ENCODE measurements at places on chromosomes 1 and 21. TPM values are rescaled to one million over a fixed set of nuclear protein-coding genes. Genes with fewer than 3 reads are reported as not detected.
A peak's percentile ranks its signal among the peaks of the same experiment; 100 is the strongest.

DNA sequence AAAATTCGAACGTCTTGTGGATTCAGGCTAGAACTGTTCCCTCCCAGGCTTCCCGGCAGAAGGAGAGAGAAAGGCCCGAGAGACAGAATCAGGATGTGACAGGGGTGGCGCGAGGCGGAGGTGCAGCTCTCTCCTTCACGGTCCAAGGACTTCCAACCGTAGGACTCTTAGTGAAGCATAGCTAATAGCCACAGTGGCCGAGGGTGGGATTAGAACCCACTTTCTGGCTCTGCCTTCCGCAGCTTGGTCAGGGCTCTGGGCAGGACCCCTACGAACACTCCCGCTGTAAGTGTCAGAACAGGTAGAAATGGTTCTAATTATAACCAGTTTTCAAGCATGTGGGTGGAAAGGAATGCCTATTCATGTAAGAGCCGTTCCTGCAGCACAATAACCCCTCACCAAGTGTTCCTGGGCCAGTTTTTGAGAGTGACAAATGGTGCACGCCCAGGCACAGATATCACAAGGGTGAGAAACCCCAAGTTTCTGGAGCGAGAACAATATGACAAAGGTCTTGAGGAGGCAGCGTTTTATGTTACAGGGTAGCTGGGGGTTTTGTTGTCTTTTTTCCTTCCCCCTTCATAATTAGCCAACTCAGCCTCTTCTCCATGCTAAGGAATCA is 86.4 kb downstream of the SYF2 start:
- no peak for DNase-seq

Gene TNNT2
- total RNA-seq = 0.31 TPM

- no peak for DNase-seq
Observed at GRCh38 chr1:107896401-107896800, 68.6 kb downstream of the VAV3 start.

DNA sequence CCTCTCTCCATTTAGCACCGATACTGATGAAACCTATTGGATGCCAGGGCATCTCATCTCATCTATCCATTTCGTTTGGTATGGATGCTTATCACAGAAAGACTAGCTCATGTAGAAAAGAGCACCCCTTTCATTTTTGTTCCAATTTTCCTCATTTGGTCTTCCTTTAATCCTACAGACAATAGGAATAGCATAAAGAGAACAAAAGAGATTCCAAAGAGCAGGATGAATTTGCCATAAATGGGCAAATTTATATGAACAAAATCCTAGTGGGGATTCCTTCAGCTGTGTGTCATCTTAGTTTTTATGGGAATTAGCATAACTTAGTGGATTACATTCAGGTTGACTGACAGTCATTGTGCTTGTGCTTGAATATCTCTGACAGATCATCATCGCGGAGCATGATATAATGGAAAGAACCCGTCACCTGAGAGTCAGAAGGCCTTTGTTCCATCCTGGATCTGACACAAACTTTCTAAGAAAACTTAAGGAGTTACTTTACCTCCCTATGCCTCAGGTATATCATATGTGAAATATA is 777.5 kb upstream of the ADGRL2 start:
- no peak for DNase-seq

DNA sequence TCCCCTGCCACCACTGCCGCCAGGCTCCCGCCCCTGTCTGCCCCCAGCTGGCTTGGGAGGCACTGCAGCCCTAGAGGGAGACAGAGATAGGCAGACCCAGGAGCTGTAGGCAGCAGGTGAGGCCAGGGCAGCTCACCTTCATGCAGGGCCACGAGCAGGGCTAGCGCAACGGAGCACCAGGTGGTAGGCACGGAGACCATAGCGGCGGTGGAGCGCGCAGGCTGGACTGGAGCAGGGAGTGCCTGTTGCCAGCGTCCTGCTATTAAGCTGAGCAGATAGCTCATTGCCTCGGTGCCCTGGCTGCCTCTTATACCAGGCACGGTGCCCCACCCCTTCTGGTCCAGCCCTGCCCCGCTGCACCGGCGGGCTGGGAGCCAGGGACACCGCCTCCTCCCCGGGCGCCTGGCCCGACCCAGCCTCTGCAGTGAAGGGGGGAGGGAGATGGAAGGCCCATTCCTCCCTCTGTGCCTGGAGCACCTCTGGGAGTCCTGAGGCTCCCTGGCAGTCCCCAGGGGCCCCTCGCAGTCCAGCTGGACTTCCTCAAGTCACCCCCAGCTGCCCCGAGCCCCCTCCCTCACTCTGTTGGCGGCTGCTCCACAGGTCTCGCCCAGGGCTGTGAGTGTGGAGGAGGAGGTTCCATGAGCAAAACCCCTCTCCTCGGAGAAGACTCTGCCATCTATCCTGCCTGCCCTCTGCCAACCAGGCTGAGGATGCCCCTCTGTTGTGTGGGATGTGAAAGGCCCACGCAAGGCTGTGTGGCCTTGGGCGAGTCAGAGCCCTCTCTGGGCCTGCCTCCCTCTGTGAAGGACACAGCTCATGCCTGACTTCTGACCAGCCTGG is at the start of gene EDN2:
TSS of gene EDN2 (minus strand) at position 282 of the 840 bp plus-strand sequence. CDS start at position 200, 82 bp downstream.
- peak; percentile 88 for DNase-seq

Gene EDARADD
- not detected for total RNA-seq

Gene HSD11B1
- total RNA-seq = 0.61 TPM

Gene CFAP107
- total RNA-seq = not detected

DNA sequence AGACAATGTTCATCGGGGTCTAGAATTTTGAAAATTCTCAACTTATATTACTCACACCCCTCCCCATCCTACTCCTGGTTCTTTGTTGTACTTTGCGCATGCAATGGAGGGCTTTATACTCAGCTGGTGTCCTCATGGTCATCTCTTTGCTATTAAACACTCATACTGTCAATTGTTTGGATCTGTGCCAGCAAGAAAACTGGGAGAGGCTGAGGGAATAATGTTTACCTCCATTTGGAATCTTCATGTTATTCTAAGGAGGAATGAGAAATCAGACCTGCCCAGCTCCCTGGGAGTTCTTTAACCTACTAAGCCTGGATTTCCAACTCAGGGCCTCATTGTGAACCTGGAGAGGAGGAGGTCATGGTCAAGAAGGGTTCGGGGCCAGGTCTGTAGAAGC is 143.9 kb upstream of the DNAH14 start:
- peak; percentile 14 for DNase-seq

DNA sequence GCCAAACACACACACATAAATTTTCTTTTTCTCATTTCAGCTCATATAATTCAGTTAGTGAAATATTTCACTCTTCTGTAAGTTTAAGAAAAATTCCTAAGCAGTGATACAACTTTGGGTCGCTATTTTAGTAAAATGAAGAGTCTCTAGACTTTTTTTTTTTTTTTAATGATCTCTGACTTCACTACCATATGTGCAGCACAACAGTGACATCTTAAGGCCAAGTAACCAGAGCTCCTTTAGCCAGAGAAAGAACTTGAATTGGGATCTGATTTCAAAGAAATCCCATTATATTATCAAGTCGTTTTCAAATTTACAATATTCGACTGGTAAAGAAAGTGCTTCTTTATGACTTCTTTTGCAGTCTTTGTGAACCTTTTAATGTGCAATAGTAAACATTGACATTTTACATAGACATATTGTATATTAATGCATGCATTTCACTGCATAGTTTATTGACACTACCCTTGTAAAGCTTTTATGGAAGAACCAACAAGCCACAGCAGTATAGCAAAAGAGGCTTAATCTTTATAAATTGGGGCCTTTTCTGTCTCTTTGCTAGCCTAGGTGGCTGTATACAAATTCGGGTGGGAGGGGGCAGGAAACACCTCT is 62.2 kb downstream of the LRRC40 start:
- DNase-seq = no peak

- DNase-seq = no peak
Observed at GRCh38 chr1:241816008-241816407, 32.0 kb upstream of the EXO1 start.

- no peak for DNase-seq
Observed at GRCh38 chr1:8545078-8545477, 227.2 kb downstream of the SLC45A1 start.

DNA sequence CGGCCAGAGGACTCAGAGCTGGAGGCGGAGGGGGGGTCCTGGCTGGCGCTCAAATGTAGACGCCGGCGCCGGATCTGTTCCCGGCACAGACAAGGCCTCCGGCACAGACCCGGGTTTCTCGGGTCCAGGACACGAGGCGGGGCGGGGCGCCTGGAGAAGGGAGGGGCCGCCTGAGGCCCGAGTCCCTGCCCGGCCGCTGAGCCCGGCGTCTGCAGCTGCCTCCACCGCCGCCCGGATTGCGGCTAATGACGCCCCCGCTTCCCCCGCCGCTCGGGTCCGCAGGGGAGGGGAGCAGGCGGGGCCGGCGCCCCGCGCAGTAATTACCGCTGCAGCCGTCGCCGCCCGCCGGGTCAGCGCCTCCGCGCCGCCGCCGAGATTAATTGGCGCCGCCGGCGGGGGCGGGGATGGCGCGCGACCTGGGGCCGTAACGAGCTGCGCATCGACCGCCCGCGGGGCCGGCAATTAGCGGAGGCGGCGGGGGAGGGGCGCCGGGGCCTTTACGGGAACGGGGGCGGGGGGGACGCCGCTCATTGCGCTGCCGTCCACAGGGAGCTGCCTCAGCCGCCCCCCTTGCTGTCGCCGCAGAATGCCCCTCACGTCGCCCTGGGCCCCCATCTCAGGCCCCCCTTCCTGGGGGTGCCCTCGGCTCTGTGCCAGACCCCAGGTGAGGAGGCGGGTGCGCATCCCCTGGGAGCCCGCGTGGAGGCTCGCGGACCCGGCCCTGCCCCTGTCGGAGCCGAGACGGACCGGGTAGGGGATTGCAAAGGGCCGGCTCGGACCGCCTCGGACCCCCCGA is 17.3 kb downstream of the NOC2L start:
- peak; percentile 60 for DNase-seq

DNA sequence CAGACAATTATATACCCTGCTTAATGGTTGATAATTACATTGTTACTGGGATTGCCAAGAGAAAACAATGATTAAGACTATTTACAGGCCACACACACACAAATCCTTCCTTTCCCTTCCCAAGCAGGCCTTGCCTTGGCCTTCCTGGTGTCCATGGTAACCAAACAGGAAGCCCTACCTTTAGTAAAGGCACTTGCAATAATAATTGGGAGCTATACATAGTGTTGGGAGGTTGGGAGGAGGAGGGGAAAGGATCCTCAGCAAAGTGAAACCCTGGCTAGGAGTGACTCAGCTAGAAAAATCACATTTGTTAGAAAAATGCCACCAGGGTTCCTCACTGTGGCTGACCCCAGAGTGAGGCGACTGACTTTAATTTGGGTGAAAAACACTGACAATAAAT is 122.3 kb upstream of the ADAR start:
- no peak for DNase-seq

Gene DAB1
- total RNA-seq = 0.64 TPM

Gene REG4
- total RNA-seq = 35.7 TPM

DNA sequence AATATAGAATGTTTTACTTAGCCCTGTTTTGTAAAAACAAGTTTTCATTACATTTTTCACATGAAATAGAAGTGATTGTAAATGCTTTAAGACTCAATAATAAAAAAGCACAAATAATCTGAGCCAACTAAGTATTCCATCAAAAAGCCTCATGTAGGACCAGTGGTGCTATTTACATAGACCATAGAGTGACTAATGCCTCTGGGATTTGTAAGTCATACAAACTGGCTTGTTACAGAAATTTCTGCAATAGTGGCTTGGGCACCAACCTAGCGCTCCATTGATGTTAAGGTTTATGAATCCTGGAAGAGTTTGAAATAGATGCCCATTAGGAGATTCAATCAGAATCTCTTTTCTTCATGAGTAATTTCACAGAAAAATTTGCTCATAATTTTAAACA is 31.9 kb downstream of the ZMYM1 start:
- no peak for DNase-seq

DNA sequence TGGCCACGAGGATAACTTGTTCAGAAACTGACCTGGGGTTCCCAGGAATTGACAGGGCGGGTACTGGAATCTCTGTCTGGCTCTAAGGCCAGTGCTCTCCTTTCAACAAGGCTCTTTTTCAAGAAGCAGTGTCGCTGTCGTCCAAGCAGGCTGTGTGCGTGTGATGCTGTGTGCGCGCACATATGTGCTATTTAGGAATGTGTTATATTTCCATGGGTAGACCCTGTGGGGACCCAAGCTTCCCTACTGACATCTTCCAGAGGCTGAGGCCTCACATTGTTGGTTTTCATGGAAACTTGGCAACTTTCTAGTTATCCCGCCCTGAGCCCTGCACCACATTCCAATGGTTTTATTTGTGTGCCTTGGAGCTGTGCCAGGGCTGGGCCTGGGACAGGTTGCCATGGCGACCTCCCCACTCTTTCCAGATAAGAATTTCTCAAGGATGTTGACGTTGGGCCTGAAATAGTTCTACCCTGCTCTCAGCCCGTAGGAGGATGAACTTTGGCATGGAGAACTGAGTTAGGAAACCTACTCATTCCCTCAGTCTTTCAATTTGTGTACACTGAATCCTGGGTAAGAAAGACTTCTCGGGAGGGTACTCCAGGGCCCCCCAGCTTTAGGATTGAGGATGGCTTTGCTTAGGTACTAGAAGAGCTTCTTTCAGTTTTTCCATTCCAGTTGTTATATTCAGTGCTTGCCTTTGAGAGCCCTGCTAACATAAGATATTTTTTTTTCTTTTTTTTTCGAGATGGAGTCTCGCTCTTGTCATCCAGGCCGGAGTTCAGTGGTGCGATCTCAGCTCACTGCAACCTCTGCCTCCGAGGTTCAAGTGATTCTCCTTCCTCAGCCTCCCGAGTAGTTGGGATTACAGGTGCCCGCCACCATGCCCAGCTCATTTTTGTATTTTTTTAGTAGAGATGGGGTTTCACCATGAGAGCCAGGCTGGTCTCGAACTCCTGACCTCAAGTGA is 38.8 kb upstream of the SRSF10 start:
- DNase-seq = peak; percentile 97

GRCh38 chr1:110207831-110208230 is 2.3 kb upstream of the KCNC4 start:
- peak; percentile 51 for DNase-seq

GRCh38 chr1:98457248-98457647 is 204.3 kb upstream of the SNX7 start:
- no peak for DNase-seq

Gene FAM151A
- 7.8 TPM for total RNA-seq

- DNase-seq = no peak
Observed at GRCh38 chr1:226643177-226643576, 94.6 kb downstream of the STUM start.

DNA sequence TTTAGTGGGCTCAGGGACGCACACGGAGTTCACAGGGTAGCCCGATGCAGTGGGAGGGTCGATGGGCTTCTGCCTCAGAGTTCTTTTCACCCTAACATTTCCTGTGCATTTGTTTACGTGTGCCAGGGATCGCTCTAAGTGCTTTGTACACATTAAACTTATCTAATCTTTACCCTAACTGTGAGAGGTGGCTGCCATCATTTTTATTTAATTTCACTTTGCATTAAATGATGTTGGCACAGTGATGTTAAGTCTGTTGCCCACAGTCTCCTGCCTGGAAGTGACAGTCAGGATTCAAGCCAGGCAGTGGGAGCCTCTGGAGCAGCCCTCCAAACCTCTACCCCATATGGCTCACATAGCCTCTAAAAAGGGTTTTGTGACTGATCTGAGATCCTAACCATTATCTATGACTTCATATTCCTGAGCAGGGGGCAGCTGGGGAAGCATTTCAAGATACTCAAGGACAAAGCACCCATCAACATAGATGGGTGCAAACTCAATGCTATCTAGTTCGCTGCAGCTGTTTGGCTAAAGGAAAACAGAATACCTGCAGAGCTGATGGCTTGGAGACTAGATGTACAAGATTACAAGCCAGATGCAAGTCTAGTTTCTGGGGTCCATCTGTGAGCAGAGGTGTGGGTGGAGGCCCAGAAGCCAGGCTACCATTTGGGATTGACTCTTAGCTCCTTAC is 303.8 kb downstream of the DISC1 start:
- DNase-seq = no peak

Gene STYXL2
- total RNA-seq = 0.34 TPM
